Purkinje cell (primary cell): ENCODE measurements at places on chromosomes 11 and 22. TPM values are rescaled to one million over a fixed set of nuclear protein-coding genes. Genes with fewer than 3 reads are reported as not detected.

Gene LRRC55
- polyA plus RNA-seq: 0.07 TPM in 1 of 2 replicates, not detected in the other

Gene OR5D14
- not detected in 2 replicates for polyA plus RNA-seq

Gene FAM111B
- polyA plus RNA-seq: not detected in 2 replicates

Gene SLC25A45
- polyA plus RNA-seq: 0.51 TPM in 1 of 2 replicates, not detected in the other

Gene C11orf16
- polyA plus RNA-seq: not detected in 2 replicates

Gene IL10RA
- polyA plus RNA-seq: not detected in 2 replicates

Gene ANKK1
- polyA plus RNA-seq: not detected in 2 replicates

Gene RCN1
- 29.9 and 31.3 TPM in 2 replicates for polyA plus RNA-seq

Gene CARD16
- 9.0 and 10.8 TPM in 2 replicates for polyA plus RNA-seq

Gene PATE4
- polyA plus RNA-seq: not detected in 2 replicates

Gene TUBA8
- 56.8 and 71.9 TPM in 2 replicates for polyA plus RNA-seq

Gene NDUFC2
- 1,012 and 1,161 TPM in 2 replicates for polyA plus RNA-seq

Gene C22orf23
- 0.69 and 4.0 TPM in 2 replicates for polyA plus RNA-seq

Gene PRMT3
- polyA plus RNA-seq: 20.6 and 24.0 TPM in 2 replicates
